ENCODE measurements at places on chromosomes 5 and 9.

DNA sequence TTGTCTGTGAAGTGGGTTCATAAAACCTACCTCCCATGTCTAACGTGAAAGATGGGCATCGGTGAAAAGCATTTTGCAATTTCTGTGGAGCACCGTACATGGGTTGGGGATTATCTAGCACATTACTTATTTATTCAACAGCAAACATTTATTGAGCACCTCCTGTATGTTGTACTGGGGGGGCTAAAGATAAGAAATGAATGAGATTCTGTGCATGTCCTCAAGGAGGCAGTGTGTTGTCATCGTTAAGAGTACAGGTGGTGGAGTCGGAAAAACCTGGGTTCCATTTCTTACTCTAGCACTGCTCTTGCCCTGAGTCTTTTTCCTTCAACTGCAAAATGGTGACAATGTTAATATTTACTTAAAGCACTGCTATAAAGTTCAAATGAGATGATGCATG, 30.4 kb upstream of the DENND1A start:
- DNase-seq = no peak

DNA sequence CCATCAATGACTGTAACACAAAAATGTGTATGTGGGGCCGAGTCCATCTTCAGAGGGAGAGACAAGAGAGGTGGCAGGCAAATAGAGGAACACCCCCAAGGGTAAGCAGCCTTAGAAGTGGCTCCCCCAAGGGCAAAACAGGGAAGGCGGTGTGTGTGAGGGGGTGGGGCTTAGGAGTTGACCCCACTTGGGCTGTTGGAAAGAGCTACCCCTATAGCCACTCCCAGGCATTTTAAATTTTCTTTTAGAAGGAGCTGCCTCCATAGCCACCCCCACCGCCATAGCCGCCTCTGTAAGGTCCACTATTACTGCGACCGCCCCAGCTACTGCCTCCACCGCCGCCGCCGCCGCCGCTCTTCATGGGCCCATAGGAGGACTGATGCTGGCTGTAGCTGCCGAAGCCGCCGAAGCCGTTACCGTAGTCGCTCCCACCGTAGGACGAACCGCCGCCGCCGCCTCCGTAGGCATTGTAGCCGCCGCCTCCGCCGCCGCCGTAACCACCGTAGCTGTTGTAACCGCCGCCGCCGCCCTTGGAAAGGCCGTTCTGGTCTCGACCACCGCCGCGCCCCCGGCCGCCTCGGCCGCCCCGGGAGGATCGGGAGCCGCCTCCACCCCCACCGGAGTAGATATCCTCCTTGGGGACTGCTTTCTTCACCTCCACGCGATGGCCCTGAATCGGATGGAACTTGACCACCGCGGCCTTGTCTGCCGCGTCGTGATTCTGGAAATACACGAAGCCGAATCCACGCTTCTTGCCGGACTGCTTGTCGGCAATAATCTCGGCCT, 1.1 kb downstream of the HNRNPA0 start:
- no peak for DNase-seq

GRCh38 chr9:120571443-120572257, 8.3 kb downstream of the CDK5RAP2 start:
- DNase-seq = no peak

GRCh38 chr9:3435732-3436131, 90.1 kb downstream of the RFX3 start:
- no peak for DNase-seq

DNA sequence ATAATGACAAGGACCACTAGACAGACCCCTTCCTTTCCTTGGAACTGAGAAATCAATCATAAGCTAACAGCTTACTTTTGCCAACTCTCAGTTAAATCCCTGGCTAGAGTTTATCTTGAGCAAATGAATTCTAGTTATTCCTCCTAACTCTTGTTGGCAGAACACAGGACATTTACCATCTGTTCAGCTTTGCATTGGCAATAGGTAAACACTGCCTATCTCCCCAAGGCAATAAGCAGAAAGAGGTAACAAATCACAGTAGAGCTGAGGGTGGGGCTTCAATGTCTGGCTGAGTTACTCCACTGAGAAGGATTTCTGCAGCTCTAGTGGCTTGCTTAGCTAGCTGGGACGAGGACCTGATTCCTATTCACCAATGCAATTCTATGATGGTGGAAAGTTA, 503.3 kb upstream of the GRIA1 start:
- DNase-seq = no peak

DNA sequence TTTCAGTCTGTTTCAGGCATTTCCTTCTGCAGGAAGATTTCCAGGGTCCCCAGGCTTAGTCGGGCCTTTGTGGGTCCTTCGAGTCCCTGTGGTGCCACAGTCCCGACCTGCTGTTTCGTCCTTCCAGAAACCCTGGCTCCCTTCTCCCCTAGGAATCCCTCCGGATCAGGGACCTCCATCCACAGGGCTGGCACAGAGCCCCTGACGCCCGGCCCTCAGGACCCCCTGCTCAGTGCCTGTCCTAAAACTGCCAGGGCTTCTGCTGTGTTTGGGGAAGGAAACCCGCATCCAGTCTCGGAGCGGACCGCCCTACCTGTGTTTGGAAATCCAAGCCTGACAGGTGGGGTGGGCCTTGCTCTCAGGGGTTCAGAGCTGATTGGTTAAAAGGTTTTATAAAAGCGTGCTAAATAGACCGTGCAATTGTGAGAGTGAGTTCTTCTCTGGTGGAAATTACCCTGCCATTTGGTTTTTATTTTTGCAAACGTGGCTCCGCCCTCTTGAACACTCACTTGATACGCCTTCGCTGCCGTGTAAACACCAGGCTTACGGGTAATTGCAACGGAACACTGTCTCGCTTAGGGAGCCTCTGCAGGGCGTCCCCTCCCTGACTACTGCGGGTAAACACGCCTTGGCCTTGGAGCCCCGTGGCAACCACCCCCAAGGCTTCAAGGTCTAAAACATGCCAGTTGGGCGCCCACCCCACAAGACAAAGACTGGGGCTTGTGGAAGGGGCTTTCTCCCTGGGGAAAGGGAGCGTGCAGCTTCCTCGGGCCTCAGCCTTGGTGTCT, 121.2 kb downstream of the PHF2 start:
- no peak for DNase-seq

GRCh38 chr5:17429353-17429752, 68.7 kb upstream of the TAF11L2 start:
- no peak for DNase-seq

DNA sequence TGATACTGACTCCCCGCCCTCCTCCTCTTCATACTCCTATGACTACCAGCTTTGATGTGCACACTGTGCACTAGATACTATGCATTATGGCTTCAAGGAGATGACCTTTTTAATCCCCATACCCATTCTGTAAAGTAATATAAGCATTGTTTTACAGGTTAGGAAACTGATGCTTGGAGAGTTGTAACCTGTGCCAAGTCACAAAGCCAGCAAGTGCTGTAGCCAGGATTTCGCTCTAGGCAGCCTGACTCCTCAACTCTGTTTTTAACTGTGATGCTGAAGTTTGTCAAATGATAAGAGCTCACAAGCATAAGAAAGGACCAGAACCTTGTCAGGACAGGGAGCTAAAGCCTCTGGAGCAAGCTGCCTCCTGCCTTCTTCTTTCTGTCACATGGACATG, 461.3 kb downstream of the TMEM232 start:
- DNase-seq = no peak

GRCh38 chr5:40578501-40579451, 100.9 kb upstream of the PTGER4 start:
- no peak for DNase-seq

DNA sequence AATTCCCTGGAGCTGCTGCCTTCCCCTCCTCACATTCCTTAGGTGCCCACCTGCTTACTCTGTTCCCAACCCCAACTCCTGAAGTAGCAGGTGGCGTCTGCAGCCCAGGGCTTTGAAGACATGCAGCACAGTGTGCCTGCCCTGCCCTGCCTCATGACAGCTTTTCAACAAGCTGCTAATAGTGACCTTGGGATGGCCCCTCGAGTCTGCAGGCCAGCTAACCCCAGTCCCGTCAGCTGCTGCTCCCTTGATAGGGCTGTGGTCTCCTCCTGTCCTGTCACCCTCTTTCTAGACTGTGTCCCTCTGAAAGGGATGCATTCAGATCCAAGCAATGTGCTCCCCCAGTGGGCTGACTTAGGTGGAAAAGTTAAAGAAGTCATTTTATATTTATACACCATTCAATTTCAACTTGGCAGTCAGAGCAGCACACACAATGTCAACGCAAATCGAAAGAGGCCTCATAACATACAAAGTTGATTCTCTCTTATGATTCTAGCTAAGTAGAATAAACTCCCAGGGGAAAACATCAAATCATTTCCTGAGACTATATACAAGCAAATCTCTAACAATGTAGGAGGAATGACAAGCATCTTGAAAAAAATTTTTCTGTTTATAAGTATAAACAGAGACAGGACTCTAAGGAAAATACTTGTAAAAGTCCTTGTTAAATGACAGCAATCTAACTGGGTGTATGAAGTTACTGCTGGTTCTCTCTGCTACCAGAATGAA, 37.9 kb downstream of the ADRB2 start:
- DNase-seq = no peak

GRCh38 chr9:72509635-72510034, 11.8 kb upstream of the TMC1 start:
- no peak for DNase-seq

- no peak for DNase-seq
Observed at GRCh38 chr9:82342046-82342445, 353.5 kb downstream of the SPATA31D1 start.

DNA sequence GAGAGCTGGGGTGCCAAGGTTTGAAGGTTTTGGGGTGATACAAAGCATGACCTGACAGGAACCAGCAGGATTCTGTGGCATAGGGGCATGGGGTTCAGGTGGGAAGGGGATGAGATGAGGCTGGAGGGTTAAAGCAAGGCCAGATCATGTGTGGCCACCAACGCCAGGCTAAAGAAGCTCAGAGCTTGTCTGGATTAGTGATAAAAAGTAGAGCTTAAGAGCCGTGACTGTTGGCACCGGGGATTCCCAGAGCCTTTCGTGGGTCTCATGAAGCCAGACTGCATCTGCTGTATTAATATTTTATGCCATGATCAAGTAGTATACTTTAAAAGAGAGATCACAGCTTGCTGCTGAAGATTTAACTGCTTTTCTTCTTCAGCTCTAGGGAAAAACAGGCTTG, 8.5 kb upstream of the GSN start:
- no peak for DNase-seq

GRCh38 chr9:87372356-87372851, 125.3 kb upstream of the DAPK1 start:
- DNase-seq = no peak

DNA sequence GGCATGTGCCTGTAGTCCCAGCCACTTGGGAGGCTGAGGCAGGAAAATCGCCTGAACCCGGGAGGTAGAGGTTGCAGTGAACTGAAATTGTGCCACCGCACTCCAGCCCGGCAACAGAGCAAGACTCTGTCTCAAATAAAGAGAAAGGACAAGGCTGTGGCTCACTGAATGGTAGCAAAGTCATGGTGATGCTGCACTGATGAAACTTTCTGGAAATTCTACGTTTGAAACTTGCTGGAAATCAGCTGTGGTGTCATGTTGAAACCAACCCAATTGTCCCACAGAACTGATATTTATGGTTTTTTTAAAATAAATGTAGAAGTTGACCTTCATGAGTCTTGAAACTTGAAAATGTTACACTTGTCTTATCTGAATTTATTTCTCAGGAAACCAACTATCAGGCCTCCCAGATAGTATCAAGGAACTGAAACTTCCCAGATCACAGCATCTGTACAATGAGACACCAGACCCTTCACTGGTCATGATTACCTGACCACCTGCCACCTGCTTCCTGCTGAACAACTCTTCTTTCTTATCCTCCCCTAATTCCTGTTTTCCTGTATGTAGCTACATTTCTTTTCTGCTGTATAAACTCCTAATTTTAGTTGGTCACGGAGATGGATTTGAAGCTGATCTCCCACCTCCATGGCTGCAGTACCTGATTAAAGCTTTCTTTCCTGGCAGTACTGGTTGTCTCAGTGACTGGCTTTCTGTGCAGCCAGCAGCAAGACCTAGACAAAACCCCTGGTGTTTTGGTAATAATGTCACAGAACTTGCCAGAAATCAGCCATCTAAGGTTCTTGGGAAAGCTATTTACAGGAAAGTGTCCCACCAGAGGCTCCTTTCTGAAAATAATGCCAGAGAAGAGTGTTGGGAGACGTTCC, 5.6 kb upstream of the TBC1D13 start:
- no peak for DNase-seq

DNA sequence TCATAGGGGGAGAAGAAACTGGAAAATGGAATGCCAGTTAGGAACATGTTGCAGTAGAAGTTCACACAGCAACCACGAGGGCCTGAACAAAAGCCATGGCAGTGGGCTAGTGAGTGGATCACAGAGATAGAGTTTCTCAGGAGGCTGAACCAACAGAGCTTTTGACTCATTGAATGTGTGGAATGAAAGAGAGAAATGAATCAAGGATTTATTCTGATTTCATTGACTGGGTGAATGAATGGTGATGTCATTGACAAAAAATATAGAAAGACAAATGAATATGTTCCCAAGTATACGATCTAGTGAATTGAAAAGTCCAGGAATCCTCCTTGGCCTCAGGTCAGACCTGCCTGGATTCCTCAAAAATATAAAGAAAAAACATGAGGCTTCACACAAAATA, 99.2 kb downstream of the ZNF462 start:
- no peak for DNase-seq

DNA sequence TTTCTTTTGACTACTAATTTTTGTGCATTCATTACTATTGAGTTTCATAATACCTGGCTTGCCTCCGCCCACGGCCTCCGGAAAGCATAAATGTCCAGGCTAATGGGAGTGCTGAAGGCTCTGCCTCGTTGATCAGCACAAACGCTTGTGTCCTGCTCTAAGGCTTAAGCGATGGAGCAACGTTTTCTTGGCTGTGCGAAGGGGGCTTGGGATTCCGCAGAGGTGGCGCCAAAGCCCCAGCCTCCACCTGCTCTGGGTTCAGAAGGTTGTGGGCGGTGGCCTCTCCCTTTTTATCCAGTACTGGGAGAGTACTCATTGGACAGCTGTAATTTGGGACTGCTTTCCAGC, 19.7 kb downstream of the ANXA2R start:
- DNase-seq = no peak

DNA sequence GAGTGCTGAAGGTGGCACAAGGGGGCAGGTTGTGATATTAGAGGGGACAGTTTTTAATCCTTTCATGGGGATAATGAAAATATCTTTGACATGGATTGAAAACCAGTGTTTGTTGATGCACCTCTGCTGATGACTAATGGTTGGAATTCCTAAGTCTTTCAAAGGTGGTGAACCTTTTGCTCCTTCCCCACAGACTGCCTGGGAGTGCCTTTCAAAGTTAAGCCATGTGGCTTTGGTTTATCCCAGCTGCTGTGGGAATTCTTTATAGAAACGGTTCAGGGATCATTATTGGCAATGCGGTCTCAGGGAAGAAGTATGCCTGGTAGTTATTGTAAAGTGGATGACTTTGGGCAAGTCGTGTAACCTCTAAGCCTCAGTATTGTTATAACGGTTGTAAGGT, 45.7 kb downstream of the PIP5K1B start:
- DNase-seq = no peak

Data from H1 (cell line).